ENCODE measurements at places on chromosomes 3 and 15.

- no peak for DNase-seq
These were observed 544.3 kb downstream of the GBE1 start for GRCh38 chr3:81217101-81217500.

DNA sequence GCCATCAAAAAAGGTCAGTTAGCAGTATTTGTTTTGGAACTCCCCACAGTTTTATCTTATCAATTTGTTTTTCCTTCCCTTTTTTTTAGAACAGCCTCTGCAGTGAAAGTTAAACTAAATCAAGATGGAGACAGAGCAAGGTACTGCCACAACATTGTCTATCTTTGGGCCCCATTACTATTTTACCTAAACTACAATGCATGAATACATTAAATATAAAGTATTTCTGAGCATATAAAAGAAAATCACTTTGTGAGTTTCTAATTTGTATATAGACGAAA, 139.5 kb downstream of the MEIS2 start:
- DNase-seq: no peak

DNA sequence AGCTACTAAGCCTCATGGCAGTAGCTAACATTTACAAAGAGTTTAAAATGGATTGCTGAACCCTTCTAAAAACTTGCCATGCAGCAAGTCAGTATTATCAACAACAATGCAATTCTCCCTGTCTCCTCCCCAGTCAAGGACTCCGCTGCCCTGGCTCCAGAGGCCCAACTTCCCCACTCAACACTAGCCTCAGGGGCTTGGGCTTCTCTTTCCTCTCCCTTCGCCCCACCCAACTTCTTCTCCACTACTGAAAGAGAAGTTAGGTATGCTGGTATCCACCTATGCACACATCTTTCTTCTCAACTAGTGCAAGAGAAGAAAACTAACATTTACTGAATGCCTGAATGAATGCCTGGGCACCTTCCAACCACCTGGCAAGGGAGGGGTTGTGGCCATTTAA, 30.7 kb downstream of the TLE3 start:
- DNase-seq: no peak

- no peak for DNase-seq
These were observed 118.2 kb downstream of the NSMCE3 start for GRCh38 chr15:29151484-29151857.

DNA sequence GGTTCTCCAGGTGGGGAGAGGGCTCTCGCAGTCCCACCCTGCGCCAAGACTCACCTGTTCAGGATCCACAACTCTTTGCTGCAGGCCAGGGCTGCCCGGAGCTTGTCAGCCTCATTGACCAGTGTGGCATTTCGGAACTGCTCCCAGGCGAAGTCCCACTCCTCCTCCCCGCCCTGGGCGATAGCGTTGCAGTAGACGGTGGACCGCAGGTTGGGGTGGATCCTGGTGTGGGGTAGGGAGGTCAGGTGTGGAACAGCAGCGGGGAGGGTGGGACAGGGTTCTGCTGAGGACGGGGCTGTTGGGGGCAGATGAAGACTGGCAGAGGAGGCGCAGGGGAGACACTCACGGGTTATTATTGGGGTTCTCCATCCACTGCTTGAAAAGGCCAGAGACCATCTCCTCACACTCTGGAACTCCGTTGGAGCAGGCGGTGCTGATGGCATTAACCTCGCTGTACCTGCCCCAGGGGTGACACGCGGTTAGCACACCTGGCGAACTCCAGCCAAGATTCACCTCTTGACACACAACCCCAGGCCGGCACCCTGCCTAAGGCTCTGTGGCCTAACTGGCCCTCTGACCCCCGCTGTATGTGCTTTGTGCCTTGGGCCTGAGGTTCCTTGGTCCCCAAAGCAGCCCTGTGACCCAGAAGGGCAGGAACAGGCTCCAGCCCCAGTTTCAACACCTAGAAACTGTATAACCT, 16.1 kb downstream of the MESP2 start:
- DNase-seq: no peak

- no peak for DNase-seq
These were observed 30.7 kb downstream of the CLEC3B start for GRCh38 chr3:45056608-45057301.

DNA sequence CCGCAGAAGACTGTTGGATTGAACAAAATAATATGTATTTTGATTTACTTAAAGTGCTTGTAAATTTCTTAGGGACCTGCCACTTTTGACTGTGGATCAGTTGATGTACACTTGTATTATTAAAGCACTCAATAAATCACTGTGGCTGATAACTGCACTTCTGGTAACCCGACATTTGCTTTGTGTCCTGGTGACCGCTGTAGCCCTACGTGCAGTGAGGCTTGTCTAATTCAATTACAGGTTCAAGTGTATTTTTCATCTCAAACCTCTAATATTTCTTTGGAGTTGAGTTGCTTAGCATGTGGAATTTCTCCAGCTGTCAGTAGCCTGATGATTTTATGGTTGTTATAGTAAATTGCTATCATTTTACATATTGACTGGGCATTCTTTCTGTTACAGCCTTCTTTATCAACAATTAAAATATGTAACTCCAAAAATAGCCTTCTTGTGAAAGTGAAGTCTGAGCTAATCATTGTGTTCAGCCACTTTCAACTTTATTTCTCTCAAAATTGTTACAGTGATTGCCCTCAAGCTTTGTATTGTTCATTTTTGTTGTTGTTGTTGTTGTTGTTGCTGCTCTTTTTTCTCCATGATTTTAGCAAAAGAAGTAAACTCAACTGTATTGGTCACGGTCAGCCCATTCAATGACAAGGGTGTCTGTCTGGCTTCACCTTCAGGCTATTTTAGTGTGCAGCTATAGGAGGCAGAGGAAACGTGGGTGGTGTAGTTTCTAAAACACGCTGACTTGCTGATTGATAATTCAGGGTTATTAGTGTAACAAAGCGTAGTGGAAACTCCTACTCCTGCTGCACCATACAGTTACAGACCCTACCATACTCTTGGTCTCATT, 215.1 kb upstream of the UBE2E1 start:
- no peak for DNase-seq

DNA sequence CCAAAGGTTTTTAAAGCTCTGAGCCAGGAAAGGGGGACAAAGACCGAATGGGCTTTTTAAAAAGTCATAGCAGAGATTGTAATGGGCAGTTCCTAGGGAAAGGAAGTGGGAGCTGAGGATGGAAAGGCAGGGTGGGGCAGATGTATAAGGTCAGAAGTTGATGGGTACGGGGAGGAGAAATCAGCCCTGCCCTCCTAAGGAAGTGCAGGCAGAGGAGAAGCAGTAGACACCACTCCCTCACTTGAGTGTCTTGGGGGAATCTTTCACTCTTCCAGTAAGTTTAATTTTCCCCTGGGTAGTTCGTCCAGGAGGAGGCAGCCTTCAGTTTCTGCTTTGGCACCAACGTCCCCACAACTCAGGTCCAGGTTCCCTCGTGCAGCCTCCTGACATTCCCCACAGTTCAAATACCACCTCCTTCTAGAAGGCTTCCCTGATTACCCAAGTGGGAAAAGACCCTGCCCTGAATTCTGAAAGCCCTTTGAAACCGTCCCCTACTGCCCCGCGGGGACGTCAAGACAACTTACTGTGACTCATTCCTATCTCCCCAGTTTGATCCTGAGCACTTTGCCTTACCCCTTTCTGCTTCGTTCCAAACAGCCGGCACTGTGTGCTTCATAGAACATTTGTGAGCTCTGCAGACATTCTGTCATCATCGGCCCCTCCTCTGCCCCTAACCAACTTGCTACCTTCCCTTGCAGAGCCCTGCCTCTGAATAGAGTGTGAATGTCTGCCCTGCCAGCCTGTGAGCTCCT, 14.3 kb upstream of the SRP14 start:
- no peak for DNase-seq

DNA sequence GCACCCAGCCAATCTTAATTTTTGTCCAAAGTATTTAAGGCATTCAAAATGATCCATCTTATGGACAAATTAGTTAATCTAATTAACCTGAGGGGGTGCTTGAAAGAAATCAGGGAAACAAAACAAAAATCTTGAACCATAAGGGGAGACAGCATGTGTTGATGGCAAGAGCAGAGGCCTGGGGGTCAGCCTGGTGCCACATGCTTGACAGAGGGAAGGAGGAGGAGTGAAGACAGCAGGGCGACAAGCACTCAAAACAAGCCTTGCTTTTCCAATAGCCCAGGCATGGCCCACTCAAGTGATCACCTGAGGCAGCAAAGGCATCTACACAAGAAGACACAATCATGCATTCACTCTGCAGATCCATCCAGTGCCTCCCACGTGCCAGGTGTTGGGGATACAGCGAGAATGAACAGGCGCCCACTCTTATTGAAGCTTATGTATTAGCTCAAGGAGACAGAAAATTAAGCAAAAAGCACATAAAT, 25.0 kb upstream of the MGLL start:
- DNase-seq: no peak

GRCh38 chr15:87706001-87706400, 550.5 kb downstream of the NTRK3 start:
- DNase-seq: no peak

GRCh38 chr3:143103652-143104051, 15.9 kb upstream of the CHST2 start:
- no peak for DNase-seq

GRCh38 chr15:75112848-75113492, 88.7 kb upstream of the C15orf39 start:
- no peak for DNase-seq

- DNase-seq: no peak
These were observed 8.2 kb upstream of the TM6SF1 start for GRCh38 chr15:83099290-83099689.

Data from stimulated activated CD8-positive, alpha-beta memory T cell treated with anti-CD3 and anti-CD28 coated beads, Interleukin-4, amount 100 ng/mL, for 48 hours (primary cell).